ENCODE measurements at places on chromosomes 4 and X.

GRCh38 chrX:130810561-130810960 lies 92.4 kb downstream of the ENOX2 start:
- DNase-seq = no peak

- DNase-seq = no peak
Observed at GRCh38 chr4:121676345-121677075, 20.3 kb downstream of the ANXA5 start.

DNA sequence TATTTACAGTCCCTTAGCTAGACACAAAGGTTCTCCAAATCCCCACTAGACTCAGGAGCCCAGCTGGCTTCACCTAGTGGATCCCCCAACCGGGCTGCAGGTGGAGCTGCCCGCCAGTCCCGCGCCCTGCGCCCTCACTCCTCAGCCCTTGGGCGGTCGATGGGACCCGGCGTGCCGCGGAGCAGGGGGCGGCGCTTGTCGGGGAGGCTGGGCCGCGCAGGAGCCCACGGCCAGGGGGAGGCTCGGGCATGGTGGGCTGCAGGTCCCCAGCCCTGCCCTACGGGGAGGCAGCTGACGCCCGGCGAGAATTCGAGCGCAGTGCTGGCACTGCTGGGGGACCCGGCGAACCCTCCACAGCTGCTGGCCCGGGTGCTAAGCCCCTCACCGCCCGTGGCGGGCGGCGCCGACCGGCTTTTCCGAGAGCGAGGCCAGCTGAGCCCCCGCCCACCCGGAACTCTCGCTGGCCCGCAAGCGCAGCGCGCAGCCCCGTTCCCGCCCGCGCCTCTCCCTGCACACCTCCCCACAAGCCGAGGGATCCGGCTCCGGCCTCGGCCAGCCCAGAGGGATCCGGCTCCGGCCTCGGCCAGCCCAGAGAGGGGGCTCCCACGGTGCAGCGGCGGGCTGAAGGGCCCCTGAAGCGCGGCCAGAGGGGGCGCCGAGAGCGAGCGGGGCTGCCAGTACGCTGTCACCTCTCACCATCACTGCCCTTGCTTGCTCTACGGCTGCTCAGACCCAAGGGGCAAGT lies 39.4 kb downstream of the WFS1 start:
- DNase-seq = no peak

DNA sequence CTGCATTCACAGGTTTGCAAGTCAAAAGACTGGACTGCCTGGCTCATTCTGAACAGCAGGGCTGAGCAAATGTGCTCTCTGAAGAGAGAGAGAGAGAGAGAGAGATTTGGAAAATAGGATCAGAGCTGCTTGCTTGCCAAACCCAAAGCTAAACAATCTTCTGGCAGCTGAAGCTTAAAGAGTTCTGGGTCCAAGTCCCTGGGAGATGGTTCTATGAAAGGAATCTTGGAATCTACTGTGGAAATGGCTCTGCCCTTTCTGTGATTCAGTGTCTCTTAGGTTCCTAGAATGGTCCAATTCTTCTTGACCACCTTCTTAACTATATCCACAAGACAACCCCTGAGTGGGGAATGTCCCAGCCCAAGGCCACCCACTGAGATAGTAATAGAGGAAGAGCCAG lies 66.1 kb upstream of the EFNB1 start:
- no peak for DNase-seq

DNA sequence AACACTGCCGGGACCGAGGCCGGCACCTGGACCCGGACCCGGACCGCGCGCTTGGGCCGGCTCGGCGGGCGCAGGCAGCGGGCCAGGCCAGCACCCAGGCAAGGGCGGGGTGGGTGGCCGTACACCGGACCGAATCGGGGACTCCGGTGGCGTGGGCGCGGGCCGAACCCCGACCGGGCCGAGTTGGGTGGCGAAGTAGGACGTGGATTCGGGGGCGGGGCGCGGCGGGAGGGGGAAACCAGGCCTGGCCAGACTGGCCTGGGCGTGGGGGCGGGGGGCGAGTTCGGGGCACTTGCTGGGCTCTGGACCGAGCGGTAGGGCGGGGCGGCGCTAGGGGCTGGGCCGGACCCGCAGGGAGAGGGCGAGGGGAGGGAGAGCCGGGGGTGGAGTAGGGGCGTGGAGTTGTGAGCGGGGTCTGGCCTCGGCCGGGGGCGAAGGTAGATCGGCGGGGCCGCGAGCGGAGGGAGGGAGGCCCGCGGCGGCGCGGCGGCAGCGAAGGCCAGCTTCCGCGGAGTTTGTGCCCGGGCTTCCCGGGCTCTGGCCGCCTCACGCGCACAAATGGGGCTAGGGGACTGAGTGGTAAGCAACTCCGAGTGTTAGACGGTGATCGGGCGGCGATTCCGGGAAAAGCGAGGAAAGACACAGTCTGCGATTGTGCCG lies 1.8 kb upstream of the BCORL1 start:
- peak; percentile 54 for DNase-seq

- DNase-seq = no peak
Observed at GRCh38 chr4:103095080-103095479, 4.6 kb downstream of the BDH2 start.

- DNase-seq = no peak
Observed at GRCh38 chrX:84320614-84321013, 132.6 kb upstream of the RPS6KA6 start.

DNA sequence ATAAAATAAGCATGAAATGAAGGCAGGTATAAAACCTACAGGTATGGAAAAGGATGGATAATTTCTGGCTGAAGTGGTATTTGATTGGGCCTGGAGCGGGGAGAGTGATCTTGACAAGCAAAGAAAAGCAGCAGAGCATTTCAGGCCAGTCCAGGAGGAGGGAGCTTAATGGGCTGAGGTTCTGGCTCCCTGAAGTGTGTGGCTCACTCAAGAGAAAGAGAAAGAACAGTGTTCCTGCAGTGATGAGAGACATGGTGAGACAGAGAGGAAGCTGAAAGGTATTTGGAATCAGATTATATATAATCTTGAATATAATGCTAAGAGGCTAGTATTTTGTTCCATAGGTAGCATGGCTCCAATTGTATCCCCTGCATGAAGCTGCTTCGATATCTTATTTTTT lies 153.5 kb downstream of the MGST2 start:
- no peak for DNase-seq

DNA sequence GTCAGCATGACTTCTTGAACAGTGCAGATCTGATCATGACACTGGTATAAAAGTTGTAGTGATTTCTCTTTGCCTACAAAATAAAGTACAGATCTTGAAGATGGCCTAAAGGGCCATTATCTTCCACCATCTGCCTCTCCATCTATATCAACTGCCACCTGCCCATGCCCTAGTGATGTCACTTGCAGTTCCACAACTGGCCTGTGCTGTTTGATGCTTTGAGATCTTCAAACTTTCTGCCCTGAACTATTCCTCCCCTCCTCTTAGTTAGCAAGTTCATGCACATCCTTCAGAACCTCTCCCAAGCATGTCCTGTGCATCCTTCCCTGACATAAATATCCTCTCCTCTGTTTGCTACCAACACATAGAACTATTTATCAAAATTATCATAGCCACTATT lies 217.0 kb downstream of the SOWAHB start:
- DNase-seq = no peak

GRCh38 chr4:183445097-183445428 lies 627 bp downstream of the CDKN2AIP start:
- DNase-seq = no peak

- DNase-seq = no peak
Observed at GRCh38 chrX:101190736-101191135, 28.9 kb upstream of the DRP2 start.

- DNase-seq = peak; percentile 66
Observed at GRCh38 chrX:47218920-47219815, 687 bp downstream of the CDK16 start.

- no peak for DNase-seq
Observed at GRCh38 chr4:80840396-80840795, 190.1 kb upstream of the BMP3 start.

- DNase-seq = no peak
Observed at GRCh38 chr4:41050880-41051775, 163.2 kb downstream of the APBB2 start.

DNA sequence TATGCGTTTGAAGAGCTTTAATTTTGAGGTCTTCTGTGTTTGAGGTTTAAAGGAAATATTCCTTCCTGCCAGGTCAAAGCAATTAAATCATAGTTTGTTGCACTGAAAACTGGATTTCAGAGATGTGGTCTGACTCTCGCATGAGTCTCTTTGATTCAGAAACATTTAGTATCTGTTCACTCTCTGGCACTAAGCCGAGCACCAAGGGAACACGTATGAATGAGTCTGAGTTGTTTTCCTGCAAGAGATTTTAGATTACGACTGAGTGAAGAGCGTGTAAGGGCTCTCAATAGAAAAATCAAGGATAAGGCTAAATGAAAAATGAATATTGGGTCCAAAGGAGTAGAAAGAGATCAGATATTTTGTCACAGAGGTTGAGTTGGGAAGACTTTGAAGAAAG lies 875.4 kb upstream of the PRKX start:
- DNase-seq = no peak

GRCh38 chr4:22850630-22851029 lies 157.9 kb downstream of the GBA3 start:
- no peak for DNase-seq

DNA sequence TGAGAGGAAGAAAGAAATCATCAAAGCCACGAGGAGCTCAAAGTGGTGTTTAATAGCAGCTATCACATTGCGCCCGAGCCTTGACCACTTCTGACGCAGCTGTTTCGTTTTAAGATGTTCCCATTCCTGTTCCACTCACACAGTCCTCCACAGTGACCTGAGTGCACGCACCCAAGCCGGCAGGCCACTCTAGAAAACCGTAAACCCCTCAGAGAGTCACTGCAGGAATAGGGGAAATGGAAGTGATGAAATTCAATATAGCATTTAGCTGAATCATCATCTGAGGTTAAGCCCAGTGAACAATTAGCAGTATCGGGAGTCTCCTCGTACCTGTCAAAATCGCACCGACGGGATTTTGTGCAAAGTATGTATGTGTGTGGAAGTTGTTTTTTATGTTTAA lies 17.9 kb upstream of the HAND2 start:
- DNase-seq = no peak

DNA sequence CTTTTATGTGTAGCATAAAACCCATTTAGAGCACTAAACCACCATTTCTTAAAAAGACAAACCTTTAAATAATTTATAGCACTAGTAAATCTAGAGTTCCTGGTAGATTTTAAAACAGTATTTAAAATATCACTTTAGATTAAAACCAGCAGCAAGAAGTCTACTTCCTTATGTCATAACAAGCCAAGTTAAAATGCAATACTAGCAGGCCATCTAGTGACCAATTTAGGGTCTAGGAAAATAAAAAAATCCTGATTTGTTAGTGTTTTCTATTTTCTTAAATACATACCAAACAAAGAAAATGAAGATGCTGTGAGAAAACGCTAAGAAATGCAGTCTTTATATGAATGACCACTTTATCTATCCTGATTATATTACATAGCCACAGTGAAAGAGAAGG lies 53.9 kb downstream of the PAPSS1 start:
- DNase-seq = no peak

DNA sequence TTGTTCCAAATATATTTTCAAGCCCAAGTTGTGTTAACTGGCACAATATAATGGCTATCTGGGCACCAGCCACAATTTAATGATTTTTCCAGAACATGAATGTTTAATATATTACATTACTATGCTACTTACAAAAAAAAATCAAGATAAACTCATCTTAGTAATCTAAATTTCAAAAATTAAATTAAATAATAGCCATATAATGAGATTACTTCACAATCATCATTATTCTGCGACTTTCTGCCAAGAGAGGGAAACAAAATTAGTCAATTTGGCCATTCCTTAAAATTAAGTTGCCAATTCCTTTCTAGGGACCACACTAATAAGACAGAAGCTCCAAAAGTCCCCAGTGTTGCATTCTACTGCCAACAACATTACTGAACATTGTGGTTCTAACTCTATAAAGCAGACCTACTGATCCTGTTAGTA lies 7.5 kb downstream of the NEK1 start:
- no peak for DNase-seq

GRCh38 chrX:132331532-132331931 lies 112.3 kb upstream of the RAP2C start:
- DNase-seq = no peak

DNA sequence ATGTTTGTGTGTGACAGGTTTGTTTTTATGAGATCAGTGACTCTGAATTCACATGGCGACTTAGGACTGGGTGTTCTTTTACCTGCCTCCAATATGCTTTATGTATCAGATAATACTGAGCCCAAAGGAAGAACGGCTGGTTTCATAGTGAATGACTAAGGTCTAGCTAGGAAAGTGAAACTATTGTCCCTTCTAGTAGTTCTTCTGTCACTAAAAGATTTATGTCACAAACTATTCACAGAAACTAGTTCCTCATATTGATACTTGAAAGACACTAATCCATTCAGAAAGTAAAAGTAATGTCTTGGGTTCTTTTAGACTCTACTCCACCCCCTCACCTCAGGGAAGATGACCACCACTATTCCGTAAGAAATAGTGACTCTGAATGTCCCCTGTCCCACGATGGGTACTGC lies 81.7 kb downstream of the EGF start:
- DNase-seq = no peak

DNA sequence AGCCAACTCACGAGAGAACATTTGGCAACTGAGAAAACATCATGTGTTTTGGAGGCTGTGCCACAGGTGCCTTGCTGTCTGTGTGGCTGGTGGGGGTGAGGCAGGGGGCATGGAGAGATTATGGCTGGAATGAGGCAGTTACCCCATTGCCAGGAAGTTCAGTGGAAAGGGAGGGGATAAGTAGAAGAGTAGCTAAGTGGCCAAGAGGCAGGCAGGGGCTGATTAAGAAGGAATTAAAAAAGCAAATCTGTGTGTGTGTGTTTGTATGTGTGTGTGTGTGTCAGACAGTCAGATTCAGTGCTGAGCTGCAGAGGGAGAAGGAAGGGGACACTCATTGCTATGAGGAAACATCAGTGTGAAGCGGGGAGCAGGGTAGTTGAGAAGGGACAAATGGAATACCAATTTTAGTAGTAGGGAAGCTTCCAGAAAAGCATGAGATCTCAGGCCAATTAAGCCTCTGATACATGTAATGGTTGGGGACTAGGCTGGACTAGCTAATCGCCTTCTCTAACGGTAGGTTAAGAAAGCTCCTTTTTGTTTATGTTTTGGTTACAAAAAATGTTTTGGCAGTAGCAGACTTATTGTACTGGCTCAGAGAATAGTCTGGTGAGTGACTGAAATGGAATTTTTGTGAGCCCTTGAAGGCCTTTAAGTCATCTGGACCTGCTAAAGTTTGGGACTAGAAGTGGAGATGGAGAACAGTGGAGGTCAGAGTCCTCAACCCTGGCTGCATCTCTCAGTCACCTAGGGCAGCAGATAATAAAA lies 18.5 kb downstream of the TMEM164 start:
- no peak for DNase-seq

GRCh38 chrX:16469870-16470269 lies 180.1 kb upstream of the S100G start:
- DNase-seq = no peak

- DNase-seq = no peak
Observed at GRCh38 chr4:21697583-21697982, 251.0 kb downstream of the KCNIP4 start.

GRCh38 chr4:172813359-172813923 lies 355.2 kb upstream of the GALNT7 start:
- DNase-seq = no peak

- no peak for DNase-seq
Observed at GRCh38 chr4:102546635-102547034, 45.5 kb downstream of the NFKB1 start.

Data from activated naive CD4-positive, alpha-beta T cell treated with anti-CD3 and anti-CD28 coated beads, Interleukin-2, amount 10 ng/mL, durations not matched to agents 7 days and 5 days (primary cell).